ENCODE measurements at places on chromosomes 1 and 21.

GRCh38 chr1:243291292-243291691, 35.5 kb downstream of the SDCCAG8 start:
- no peak for DNase-seq

- no peak for DNase-seq
Measured at GRCh38 chr1:9774712-9775679, 48.8 kb downstream of the CLSTN1 start.

GRCh38 chr1:239722035-239722434, 335.7 kb downstream of the CHRM3 start:
- no peak for DNase-seq

- DNase-seq = no peak
Measured at GRCh38 chr1:40997096-40997495, 17.6 kb downstream of the CTPS1 start.

- DNase-seq = no peak
Measured at GRCh38 chr1:203601716-203602309, 24.8 kb upstream of the ATP2B4 start.

DNA sequence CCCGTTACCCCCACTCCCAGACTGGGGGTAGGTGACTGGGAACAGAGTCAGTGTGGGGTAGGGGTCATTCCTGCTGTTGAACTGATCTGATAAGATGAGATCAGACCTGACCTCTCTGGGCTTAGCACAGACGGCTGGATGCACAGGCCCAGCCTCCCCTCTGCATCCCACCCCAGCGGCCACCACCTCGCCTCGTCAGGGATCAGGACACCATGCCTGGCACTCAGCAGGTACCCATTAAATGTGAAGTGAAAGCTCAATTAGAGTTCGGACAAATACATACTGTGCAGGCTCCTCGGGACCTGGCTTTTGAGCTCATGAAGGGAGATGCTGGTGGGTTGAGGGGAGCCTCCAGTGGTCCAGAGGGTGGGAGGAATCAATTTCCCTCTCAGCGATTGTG, 15.7 kb downstream of the SOX13 start:
- no peak for DNase-seq

- DNase-seq = no peak
Measured at GRCh38 chr1:54949053-54949452, 31.4 kb upstream of the TMEM61 start.

GRCh38 chr1:224592636-224593582, 23.2 kb upstream of the CNIH3 start:
- no peak for DNase-seq

DNA sequence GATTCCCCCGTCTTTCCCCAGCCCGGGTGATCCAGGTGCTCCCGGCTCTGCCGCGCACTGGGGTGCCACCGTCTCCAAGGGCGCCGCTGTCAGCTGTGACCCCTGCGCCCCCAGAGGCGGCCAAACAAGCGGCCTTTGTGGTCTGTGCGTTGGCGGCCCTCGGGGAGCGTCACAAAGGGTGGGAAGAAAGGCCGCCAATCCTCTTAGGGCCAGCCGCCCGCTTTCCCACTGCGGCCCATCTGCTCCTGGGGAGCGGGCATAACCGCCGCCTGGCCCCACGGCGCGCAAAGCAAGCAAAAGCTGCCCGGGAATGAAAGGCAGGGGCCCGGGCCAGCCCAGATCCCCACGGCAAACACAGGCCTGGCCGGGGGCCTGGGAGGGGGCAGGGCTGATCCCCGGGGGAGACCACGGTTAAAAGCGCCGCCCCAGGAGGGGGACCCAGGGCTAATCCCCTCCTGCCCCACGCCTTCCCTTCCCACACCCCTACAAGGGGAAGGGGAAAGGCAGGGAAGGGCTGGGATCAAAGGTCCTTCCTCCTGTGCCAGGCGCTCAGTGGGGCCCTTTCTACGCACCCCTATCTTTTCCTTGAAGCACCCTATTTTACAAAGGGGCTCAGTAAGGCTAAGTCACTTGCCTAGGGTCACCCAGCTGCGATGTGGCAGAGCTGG, 24.0 kb downstream of the C1QB start:
- DNase-seq = no peak

GRCh38 chr1:204085876-204086275, 13.0 kb downstream of the SOX13 start:
- DNase-seq = no peak

GRCh38 chr1:14756589-14757285, 158.3 kb downstream of the KAZN start:
- DNase-seq = no peak

- DNase-seq = no peak
Measured at GRCh38 chr21:37079211-37079824, 6.3 kb downstream of the TTC3 start.

DNA sequence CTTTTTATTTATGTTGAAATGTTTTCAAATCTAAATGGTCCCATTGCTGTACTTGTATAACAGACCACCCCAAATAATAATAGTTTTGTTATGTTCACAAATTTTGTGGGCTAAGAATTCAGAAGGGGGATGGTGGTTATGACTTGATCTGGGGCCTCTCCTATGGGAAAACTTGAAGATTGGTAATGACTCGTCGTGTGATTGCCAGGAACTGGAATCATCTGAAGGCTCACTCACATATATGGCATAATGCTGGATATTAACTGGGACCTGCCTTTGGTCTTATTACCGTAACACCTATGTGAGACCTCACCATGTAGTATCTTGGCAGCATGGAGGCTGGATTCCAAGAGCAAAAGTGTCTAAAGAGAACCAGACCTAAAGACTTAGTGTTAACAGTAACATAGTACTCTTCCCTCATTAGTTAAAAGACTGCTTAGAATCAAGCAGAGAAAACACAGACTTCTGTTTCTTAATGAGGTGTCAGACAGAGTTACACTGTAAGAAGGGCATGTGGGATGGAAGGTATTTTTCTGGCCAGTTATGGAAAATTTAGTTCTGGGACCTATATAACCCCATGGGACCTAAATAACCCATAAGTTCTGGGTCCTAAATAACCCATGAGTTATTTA, 11.9 kb downstream of the LYPLAL1 start:
- DNase-seq = no peak

DNA sequence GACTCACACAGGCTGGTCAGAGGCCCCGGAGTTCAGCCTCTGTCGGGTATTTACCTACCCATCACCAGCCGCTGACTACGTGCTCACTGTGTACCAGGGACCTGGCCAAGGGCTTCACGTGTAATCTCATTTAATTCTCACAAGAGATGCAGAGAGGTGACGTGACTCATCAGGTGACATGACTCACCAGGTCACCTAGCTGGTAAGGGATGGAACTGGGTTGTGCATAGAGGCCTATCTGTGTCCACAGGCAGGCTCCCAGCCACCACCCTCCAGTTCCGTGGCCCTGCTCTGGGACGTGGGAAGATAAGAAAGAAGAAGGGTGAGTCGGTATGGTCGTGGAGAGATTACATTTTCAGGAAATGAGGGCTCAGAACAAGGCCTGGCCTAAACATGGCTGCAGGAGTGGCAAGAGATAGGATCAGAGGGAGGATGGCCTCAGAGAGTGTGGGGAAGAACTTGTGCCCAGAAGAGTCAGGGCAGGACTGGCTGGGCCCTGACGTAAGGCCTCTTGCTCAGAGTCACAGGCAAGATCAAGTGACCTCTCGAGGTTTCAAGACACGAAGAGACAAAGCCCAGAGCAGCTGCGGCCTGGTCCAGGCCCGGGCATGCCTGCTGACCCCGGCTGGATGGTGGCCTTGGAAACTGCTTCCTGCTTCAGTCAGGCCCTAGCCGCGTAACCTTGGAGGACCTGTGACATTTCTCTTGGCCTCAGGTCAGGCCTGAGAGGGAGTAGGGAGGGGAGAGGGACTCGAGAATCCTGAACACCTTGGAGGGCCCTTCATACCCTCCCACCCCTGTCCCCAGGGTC, 52.7 kb upstream of the WASF2 start:
- no peak for DNase-seq

- no peak for DNase-seq
Measured at GRCh38 chr1:64875101-64875500, 91.2 kb downstream of the JAK1 start.

DNA sequence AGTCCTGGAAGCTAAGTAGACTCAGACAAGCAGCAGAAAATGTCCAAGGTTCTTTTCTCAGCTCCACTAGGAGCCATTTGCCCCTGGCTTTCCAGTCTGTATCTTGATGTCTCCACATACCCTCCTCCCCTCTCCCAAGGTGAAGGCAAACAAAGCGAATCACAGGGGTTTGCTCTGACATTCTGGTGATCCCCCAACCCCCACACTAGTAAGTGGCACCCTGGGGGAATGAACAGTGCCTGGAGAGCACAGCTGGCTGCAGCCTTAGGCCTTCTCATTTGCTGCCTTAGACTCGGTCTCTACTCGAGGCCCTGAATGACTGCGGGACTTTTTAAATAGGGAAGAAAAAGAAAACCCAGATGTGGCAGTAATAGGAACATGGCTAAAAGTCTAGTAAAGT, 15.3 kb downstream of the ERI3 start:
- DNase-seq = no peak

DNA sequence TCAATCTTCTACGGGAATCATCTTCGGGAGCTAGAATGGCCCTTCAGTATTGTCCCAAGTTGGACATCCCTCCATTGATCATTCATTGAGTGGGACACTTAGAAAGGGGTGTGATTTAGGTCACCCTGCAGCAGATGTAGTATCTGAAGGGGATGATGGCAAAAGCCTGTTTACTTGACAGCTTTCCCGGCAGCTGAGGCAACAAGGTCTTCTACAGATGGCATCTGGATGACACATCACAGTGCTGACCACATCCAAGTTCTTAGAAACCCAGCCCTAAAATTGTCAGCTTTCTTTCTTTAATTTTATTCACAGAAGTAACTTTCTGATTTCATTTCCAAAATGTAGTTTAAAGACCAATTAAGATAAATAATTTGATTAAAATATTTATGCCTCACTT, 150.3 kb downstream of the AMY1C start:
- no peak for DNase-seq

- no peak for DNase-seq
Measured at GRCh38 chr1:148290881-148291280, 138.8 kb upstream of the NBPF11 start.

DNA sequence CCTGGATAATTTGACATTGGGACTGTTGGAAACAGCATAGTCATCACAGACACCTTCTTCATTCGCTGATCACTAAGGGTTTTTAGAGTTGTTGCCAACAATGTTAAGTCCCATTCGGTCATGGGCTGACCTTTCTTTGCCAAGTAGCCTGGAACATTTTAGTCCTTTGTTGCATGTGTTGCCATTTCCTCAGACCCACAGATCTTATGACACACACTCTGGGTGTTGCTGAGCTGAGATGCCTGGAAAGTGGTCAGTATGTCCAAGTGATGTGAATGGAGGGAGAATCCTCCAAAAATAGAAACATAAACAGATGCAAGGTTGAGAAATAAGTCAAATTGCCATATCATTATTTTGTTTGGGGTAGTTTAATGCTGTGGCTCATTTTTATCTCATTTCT, 61.5 kb upstream of the GJA5 start:
- DNase-seq = no peak

GRCh38 chr1:117067533-117068370, 7.6 kb downstream of the TTF2 start:
- no peak for DNase-seq

DNA sequence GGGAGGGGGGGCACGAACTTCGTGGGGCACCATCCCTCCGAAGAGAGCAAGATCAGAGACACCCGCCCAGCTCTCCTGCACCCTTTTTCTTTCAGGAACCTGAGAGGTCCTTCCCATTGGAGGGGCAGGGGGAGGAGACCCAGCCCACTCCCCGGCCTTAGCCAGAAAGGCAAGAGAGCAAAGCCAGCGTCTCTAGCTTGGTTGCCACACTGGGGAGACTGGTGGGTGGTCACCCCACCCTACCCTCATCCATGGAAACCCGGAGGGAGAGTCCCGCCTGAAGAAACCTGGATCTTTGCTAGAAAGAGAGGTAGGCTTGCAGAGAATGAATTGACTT, 246 bp downstream of the ATP2B4 start:
- no peak for DNase-seq

DNA sequence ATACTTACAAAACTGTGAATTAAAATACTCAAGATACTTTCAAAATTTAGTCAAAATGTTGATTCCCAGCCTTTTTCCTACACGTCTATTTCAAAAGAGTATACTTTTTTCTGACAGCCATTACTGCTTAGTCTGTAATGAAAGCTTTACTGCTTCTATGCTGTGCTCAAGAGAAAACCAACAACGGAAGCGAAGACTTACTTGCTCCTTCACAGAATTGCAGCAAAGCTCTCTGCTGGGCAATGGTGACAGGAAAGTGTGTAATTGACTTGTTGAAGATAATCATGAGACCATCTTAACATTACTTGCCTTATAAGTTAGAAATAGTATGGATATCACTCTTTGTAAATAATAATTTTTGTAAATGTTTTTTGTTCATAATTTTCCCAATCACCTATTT, 1.7 kb upstream of the DYNLT5 start:
- no peak for DNase-seq

DNA sequence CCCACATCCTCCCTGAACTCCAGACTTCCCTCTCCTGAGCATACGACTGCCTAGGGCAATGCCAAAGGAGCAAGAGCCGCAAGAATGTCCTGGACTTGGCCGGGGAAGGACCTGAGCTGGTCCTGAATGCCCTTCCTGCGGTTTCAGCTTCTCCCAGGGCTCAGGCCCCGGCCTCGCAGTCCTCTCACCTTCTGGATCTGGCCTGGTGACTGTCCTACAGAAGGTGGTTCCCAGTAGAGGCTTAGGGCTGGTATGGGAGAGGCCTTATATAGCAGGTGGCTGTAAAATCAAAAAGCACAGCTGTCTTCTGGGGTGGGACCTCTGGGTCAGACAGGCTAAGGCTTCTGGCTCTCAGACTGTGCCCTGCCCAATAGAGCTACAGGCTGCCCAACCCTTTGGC, at the start of gene LYPD8:
TSS of gene LYPD8 (minus strand) at position 243 of the 400 bp plus-strand sequence. CDS start 4,678 bp downstream, outside the sequence.
- no peak for DNase-seq

DNA sequence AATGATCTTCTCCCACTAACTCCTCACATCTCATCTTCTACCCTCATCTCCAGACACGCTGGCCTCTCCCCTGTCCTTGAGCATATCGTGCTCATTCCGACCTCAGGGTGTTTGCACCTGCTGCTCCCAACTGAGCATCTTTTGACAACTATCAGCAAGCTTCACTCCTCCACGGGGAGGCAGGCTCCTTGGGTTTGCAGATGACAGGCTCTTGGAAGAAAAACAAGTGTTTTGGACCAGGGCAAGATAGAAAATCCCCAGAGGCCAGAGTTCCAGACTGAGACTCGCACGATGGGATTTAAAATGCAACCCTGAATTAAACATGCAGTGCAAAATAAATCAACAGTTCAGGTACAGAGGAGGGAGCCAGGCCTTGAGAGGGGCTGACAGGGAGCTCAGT, 246.7 kb downstream of the PTPRU start:
- no peak for DNase-seq
